ENCODE measurements at places on chromosomes 12 and 14.
A peak's percentile ranks its signal among the peaks of the same experiment; 100 is the strongest.

GRCh38 chr12:45878630-45879255 is 111.6 kb downstream of the SCAF11 start:
- DNase-seq: no peak

DNA sequence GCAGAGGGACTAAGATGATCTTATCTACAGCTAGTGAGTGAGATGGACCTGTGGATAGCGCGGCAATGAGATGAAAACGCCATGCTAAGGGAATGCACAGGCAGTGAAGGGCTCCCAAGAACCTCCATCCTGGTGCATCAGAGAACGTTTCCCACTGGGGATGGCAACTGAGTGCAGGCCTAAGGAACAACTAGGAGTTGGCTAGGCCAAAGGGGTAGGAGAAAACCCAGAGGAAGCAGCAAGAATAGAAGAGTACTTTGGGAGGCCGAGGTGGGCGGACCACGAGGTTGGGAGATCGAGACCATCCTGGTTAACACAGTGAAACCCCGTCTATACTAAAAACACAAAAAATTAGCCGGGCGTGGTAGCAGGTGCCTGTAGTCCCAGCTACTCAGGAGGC is 24.6 kb upstream of the BATF start:
- DNase-seq: no peak

DNA sequence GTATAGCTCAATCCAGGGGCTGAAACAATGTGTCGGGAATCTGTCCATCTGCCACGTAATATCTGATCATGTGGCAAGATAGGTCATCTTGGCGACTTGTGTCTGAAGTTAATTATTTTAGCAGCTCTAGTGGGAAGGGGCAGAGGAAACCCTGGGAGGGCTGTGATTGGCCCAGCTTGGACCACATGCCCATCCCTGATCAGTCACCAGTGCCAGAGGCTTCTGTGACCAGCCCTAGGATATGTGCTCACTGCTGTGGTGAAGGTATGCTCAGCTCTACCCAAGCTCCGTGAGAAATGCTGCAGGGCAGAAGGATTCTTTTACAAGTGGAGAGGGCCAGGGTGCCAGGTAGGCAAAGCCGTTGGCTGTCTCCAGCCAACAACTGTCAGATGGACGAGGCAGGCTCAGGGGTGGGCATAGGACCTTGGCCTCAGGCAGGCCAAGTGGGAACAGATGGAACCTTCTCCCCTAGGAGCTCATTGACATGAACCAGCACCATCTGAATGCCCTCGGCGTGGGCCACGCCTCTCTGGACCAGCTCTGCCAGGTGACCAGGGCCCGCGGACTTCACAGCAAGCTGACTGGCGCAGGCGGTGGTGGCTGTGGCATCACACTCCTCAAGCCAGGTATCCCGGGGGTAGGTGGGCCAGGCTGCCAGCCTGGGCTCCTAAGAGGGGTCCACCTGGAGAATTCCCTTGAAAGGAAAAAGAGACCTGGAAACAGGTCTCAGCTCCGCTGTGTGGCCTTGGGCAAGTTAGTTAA is 21.1 kb downstream of the MVK start:
- DNase-seq: no peak

DNA sequence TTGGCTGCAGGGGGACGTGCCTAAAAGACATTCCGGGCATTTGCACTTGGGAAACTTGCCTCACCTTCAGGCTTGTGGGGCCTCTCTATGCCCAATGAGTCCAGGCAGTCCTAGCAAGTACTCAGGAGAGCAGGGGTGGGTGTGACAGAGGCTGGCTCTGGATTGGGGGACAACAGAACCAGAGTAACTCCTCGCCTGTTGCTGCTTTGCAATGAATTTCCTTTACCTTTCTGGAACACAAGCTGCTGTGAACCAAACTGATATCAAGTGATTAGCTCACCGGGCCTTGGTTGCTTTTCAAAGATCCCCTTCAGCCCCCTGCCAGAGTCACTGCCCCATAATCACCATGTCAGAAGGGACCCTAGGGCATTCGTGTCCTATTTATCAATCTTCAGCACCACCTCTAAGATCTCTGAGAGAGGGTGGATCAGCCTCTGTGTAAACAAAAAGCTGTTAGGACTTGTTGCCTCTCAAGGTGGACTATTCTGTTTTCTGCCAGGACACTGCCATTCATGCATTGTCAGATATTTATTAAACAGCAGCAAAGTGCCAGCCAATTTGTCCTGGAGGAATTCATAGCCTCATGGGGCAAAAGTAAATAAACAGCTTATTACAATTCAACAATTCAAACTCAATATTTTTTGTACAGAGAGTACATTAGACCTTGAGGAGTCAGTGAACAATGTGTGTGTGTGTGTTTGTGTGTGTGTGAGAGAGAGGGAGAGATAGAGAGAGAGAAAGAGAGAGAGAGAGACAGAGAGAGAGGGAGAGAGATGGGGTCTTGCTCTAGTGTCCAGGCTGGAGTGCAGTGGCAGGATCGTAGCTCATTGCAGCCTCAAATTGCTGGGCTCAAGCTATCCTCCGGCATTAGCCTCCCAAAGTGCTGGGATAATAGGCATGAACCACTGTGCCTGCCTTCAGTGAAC is 11.3 kb downstream of the NFATC4 start:
- no peak for DNase-seq

DNA sequence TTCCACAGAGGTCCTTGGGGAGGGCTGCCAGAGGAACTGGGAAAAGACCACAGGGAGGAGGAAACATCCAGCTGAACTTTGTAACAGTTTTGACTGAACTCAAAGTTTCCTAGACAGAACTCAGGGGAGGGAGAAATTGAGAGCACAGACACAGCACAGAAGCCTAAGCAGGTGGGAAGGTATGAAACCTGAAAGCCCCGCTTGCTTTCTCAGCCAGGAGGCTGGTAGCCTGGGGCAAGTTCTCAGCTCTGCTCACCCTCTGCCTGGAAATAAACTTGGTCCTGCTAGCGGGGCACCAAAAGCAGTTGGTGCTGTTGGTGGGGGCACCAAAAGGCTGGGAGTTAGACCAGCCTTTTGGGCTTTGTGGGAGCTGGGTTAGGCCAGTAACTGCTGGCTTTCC is 25.9 kb upstream of the OR4E1 start:
- no peak for DNase-seq

DNA sequence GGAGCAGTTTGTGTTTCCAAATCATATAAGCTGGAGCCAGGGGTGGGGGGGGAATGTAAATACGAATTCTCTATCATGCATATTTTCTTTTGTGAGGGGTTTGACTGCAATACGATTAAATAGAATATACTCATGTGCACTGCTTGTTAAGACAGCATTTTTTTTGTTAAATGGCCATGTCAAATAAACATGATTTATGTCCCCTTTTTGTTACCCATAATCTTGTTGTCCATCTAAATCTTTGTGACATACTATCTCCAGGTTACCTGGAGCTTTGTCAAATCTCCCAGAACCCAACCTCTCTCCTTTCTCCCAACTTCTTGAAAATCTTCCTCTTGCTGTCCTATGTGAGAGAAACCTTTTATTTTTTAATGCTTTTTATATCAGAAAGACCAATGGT is 233.1 kb downstream of the SLC25A21 start:
- DNase-seq: no peak

GRCh38 chr14:63737582-63738006 is 9.7 kb upstream of the SGPP1 start:
- DNase-seq: no peak

DNA sequence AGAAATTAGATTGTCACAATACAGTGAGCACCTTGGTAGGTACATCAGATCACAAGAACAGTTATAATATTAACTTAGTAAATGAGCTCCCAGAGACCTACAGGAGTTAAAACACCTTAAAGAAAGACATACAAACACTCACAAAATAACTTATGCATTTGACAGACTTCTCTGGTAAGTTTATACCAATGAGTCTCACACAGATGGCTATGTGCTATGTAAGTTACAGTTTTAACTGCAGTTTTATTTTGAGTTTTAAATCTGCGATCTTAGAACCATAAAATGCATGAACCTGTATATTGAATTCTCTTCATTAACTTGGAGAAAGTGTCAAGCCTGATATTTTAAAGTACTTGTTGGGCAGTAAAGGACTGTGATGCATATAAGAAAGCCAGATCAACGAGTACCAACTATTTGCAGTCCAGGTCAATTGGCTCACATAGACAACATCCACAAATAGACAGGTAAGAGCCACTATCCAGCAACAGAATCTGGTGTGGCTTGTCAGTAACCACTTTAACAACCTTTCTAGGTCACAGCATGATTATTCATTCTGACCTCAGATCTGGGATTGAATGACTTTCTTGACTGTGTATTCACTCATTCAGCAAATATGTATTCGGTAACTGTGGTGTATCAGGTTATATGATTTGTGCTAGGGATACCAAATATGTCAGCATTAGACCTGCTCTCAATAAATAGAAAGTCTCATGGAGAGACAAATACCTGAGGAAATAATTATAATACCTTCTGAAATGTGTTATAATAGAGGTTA is 856.6 kb upstream of the MGAT4C start:
- no peak for DNase-seq

GRCh38 chr12:107760207-107760808 is 629 bp downstream of the PRDM4 start:
- DNase-seq: peak; percentile 24

DNA sequence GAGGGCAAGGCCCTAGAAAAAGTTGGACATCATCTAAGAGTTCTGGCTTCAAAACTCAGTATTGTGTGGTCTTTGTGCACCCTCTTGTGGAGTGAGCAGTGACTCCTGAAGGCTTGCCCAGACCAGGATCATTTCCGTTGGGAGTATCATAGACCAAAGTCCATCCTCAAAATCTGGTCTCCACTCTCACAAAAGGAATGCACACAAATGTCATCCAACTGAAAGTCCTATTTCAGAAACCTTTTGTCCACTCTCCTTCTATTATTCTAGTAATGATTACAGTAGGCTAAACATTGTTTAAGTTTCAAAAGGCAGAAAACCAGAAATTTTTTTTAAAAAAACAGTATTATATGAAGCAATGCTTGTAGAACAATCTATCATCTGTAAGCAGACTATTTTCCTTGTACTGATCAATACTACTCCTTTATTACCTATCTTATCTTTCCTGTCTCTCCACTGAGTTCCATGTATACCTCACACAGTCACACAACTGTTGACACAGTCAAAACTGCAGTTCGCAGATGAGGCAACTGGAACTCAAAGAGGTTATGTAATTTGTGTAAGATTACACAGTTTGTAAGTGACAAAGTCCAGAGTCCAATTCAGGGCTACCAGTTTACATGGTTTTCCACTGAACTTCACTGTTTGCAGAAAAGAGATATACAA is 41.4 kb downstream of the COX16 start:
- no peak for DNase-seq

DNA sequence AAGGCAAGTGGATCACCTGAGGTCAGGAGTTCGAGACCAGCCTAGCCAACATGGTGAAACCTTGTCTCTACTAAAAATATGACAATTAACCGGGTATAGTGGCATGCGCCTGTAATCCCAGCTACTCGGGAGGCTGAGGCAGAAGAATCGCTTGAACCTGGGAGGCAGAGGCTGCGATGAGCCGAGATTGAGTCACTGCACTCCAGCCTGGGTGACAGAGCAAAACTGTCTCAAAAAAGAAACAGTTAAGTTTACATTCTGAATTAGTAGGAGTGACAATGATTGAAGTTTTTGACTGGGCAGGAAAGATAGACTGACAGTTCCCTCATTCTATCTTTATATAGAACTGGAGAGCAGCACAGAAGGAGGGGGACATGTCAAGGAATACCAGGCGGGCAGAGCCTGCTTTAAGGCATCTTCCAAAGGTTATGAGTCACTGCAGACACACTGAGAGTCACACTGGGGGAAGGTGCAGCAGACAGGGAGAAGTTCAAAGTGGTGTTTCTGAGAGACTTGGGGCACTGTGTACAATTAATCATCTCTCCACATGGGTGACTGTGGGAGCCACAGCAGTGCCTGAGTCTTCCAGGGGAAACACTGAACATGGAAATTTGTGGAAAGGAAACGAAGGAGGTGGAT is 42.8 kb upstream of the RNASE3 start:
- no peak for DNase-seq

GRCh38 chr14:72154645-72155378 is 222.6 kb downstream of the RGS6 start:
- DNase-seq: no peak

DNA sequence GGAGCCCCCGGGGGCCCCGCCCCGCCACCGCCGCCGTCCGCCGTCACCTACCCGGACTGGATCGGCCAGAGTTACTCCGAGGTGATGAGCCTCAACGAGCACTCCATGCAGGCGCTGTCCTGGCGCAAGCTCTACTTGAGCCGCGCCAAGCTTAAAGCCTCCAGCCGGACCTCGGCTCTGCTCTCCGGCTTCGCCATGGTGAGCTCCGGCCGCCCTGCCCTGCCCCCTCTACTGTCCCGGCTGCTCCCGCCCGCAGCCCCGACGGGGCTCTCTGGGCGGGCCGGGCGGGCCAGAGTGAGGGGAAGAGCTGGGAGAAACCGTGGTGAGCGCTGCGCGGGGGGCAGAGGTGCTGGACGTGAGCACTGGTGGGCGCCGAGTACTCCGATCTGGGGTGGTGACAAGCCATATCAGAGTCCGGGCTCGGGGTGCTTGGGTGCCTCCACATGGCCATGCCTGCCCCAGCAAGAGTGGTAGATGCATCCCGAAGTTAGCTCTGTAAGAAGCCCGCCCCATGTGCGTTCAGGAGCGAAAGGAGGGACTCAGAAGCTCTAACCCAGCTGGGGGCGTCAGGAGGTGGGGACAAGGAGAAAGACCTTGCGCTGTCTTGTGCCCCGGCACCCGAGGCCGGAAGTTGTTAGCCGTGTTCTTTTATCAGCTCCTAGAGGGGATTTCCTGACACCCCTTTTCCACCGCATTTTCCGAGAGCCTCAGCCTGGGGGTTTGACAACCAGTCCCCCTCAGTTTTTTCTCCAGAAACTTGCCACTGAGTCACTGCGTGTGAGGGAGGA is 717 bp downstream of the ORAI1 start:
- DNase-seq: peak; percentile 89

All from activated CD8-positive, alpha-beta memory T cell treated with anti-CD3 and anti-CD28 coated beads, Interleukin-2, amount 50 U/mL, for 4 hours (primary cell).